Activated naive CD8-positive, alpha-beta T cell treated with anti-CD3 and anti-CD28 coated beads, Interleukin-2, amount 50 U/mL, for 16 hours (primary cell): ENCODE measurements at places on chromosomes 6 and 20.

GRCh38 chr6:158978757-158979156 lies 21.2 kb downstream of the RSPH3 start:
- no peak for DNase-seq

GRCh38 chr6:148790817-148791216 lies 44.0 kb downstream of the UST start:
- DNase-seq: no peak

DNA sequence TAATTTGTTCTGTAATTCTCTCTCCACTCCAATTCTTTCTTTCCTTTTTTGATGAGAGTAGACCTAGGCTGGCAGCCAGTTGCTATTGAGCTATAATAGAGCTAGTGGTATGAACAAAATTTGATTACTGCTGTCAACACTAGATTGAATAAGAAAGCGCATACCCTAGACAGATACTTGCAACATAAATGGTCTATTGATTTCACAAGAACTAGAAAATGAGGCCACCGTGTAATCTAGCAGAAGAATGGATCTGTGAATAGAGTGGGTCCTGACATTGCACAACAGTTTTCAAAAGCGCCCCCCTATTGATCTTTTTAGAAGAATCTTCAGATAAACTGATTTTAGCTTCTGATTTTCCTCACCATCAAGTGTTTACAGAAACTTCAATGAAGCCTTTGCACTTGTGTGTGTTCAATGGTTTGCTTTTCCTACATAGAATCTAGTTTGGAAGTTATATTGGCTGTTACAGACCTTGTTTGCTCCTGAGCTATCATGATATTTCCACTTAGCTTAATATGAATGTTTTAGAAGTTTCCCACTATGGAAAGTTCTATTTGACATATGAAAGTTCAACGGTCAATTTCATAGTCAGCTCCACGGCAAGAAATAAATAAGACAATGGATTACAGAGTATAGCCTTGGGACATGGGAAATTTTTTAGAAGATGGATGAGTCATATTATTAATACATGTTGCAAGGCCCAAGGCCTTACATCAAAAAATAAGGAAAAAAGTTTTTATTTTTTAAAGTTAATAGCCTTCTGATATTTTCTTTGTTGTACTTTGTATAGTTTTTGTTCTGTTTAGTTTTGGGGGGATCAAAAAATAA lies 55.6 kb downstream of the UTRN start:
- no peak for DNase-seq

DNA sequence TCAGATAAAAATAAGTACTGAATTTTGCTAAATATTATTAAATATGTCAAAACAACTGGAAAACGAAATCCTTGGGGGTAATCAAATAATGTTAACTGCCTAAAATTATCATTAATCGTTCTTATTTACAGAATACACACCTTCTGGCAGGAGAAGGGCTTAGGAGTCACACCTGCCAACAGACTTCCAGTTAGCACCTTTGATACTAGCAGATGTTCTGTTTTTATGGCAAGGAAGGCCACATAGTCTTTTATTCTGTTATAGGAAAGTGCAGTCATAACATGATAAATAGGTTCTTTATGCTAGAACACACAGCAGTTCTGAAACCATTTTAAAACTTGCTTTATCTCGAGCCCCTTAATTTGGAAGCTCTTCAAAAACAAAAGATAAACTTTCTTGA lies 464.1 kb downstream of the UTRN start:
- DNase-seq: no peak

- no peak for DNase-seq
Observed at GRCh38 chr20:41048461-41049301, 20.1 kb downstream of the TOP1 start.

- no peak for DNase-seq
Observed at GRCh38 chr6:19587238-19587942, 249.8 kb upstream of the ID4 start.

DNA sequence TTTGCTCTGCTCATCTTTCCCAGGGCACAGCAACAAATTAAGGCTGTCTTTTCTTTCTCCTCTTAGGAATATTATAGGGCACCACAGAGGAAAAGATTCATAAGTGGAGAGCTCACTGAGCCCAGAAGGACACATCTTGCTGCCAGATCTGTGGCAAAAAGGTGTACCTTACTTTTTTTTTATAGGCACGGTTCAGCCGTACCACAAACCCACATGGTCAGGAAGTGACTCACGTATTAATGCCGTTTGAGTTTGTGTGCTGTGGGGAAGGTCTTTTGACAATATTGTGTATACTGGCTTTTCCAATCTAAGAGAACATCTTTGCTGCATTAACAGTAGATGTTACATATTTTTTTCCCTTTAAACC lies 28.4 kb downstream of the PAQR8 start:
- peak; percentile 18 for DNase-seq

- DNase-seq: no peak
Observed at GRCh38 chr20:24985802-24986201, 6.7 kb downstream of the APMAP start.

GRCh38 chr6:21437581-21437980 lies 156.0 kb upstream of the SOX4 start:
- no peak for DNase-seq

DNA sequence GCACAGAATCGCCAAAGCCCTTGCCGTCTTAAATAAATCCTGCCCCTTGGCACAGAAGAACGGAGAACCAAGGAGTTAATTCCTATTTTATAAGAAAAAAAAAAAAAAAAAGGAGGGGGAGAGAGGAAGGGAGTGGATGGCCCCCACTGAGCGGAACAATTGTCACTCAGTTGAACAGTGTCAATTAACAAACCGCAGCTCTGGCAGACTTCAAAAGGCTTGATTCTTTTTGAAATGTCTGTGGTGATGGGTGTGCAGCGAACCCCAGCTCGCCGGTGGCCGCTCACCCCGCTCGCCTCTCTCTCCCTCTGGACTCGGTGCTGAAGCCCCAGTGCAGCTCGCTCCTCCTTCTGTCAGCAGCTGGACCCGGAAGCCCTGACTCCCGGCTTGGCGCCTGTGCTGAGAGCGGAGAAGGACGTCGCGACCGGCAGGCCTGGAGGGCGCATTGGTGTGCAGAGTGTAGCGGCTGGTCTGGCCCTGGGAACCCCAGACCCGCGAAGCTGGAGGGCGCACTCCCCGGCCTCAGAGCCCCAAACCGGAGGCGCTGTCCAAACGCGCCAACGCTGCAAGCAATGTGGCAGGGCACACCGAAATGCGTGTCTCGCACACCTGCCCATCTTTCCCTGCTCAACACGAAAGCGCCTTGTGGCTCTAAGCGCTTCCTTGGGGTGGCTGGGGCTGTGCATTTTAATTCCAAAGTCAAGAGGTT lies 3.4 kb downstream of the LINC00237 start:
- no peak for DNase-seq

DNA sequence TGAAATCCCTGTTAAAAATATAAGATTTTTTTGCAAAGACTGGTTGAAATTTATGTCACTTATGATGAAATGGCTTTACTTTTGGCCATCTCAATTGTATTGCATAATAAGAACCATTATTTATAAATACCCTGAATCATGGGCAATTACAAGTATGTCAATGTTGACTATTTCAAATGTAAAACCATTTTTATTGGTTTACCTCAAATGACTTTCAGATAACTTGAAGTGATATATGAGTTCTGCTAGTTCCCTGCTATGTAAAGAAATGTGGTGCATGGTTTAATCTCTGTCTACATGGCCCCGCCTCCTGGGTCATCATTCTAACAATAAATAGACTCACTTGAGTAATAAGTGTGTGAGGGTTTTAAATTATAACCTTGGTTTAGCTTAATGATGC lies 275.6 kb upstream of the PREP start:
- no peak for DNase-seq

DNA sequence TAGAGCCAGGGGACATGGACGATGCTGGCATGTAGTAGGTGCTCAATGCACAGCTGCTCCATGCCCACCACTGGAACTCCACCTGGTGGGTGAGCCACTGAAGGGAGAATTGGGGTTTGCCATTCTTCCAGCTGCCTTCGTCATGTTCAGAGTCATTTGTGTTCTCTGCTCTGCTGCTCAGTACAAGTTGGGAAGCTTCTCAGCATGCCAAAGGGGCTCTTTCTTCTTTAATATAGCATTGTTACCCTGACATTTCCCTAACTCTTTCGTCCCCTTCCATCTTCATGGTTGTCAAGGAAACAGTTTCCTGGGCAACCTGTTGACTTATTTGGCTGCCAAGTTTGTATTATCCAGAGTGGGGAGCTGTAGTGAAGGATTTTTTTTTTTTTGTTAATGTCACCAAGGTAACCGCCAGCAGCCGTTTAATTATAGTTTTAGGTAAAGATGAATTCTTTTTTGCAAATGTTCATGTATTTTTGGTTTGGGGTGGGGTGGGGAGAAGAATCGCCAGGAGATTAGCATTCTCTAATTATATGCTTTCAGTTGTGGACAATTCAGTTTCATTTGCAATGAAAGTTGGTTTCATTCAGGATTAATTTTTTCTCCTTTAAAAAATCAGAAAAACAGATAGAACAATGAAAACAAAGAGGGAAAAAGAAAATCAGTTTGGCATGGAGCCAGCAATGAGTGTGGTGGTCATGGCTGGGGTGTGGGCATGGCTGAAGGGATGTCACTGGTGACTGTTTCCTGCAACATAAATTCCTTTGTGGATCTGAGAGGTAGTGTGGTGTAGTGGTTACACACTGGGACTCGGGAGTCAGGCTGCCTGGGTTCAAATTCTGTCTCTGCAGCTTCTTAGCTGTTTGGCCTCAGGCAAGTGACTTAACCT lies 73.0 kb upstream of the KCNG1 start:
- DNase-seq: no peak

DNA sequence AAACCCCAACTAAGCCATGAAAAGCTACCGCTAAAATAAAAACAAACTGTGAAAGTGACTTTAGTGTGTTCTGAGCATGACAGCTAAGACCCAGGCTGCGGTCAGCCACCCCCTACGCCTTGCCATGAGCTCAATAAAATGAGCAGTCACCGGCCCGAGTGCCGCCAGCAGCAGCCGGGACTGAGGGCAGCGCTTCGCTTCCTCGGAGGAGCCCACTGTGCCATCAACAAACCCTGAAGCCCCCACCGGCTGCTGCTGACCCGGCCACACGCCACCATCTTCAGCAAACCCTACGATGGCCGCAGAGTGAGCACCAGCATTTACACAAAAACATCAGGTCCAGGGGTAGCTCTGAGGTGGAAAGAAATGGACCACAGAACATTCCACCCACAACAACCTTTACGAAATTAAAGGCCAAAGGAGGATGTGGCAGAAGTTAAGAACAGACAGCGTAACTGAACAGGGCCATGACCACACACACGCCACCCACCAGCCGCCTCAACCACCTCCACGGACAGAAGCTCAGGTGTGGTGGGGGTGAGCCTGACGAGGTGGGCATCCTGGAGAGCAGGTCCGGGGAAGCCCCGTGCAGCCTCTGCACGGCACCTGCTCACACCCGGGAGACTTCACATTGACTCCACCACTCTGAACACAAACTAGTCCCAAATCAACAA lies 67.0 kb downstream of the THBS2 start:
- no peak for DNase-seq

DNA sequence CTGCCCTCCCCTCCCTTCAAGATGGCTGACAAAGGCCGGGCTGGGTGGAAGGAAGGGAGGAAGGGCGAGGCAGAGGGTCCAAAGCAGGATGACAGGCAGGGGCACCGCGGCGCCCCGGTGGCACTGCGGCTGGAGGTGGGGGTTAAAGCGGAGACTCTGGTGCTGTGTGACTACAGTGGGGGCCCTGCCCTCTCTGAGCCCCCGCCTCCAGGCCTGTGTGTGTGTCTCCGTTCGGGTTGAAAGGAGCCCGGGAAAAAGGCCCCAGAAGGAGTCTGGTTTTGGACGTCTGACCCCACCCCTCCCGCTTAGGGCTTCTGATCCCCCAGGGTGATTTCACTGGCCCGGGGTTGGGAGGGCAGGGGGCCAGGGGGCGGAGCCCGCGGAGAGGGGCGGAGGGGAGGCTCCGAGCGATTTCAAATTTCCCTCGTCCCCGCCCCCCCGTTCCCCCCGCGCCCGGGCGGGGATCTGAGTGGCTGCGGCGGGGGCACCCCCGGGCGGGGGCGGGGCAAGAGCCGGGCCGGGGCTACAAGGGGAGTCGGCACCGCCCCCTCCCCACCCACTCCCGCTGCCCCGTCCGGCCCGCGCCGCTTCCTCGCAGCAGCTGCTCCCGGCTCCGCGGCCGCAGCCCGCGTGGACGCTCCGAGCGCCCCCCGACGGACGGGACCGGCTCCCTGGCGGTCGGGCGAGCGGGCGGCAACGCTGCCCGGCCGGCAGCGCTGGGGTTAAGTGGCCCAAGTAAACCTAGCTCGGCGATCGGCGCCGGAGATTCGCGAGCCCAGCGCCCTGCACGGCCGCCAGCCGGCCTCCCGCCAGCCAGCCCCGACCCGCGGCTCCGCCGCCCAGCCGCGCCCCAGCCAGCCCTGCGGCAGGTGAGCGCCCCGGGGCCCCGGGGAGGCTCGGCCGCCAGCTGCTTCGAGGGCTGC lies at the start of gene DNMT3B:
Gene DNMT3B, plus strand, starts transcription at position 555 of the 923 bp plus-strand sequence. CDS start 17,939 bp downstream, outside the sequence.
- DNase-seq: peak; percentile 38

- DNase-seq: no peak
Observed at GRCh38 chr6:52503851-52504781, 72.7 kb downstream of the TRAM2 start.

GRCh38 chr6:29974901-29975560 lies 32.7 kb downstream of the HLA-A start:
- no peak for DNase-seq

DNA sequence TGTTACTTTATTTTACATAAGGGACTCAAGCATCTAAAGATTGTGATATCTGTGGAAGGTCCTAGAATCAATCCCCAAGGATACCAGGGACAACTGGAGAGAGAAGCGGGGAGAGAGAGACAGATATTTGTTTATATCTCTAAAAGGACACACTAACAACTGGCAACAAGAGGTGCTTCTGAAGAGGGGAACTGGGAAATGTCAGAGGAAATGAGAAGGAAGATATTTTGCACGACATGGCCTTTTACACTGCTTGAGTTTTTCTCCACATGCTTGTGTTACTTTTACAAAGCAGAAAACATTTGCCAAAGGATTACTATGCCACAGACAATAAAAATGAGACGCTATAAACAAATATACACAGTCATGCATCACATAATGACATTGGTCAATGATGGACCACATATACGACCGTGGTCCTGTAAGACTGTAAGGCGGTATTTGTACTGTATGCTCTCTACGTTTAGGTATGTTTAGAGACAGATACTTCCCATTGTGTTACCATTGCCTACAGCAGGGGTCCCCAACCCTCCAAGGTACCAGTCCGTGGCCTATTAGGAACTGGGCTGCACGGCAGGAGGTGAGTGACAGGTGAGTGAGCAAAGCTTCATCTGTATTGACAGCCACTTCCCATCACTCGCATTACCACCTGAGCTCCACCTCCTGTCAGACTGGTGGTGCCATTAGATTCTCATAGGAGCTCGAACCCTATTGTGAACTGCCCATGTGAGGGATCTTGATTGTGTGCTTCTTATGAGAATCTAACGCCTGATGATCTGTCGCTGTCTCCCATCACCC lies 64.6 kb upstream of the PTPN1 start:
- DNase-seq: no peak
